ENCODE measurements at places on chromosomes 3 and 15.

DNA sequence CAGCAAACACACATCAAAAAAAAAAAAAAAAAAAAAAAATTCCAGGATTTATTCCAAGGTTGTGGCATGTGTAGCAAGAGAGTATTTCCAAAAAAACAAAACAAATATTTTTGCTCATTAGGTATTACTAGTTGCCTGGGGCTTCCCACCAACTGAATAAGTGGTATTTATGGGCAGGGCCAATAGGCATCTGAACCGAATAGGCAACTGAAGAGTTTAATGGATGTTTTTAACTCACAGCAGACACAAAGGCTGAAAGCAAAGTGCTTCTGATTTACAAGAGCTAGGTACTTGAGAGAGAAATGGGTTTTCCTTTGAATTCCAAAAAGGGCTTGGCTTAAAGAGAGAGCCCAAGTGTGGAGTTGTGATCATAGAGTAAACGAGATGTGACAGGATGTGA lies 21.4 kb downstream of the EIF4E3 start:
- no peak for DNase-seq

DNA sequence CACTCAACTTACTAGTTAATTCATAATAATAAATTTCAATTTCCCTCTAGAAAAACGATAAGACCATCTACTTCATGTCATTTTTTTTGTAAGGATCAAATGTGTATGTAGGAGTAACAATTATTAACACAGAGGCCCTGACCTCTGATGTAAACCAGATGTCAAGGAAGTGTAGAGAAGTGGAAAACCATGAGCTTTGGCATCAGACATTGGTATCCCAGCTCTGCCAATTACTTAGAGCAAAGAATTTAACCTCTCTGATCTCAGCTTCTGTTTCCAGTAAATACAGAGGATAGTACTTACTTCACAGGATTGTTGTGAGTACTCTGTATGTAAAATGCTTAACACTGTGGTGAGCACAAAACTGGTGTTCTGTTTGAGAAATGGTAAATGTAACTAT lies 17.5 kb downstream of the AQR start:
- no peak for DNase-seq

- peak; percentile 97 for DNase-seq
Observed at GRCh38 chr3:197599089-197599765, 43.5 kb upstream of the BDH1 start.

- no peak for DNase-seq
Observed at GRCh38 chr3:125310623-125311081, 64.5 kb downstream of the ZNF148 start.

DNA sequence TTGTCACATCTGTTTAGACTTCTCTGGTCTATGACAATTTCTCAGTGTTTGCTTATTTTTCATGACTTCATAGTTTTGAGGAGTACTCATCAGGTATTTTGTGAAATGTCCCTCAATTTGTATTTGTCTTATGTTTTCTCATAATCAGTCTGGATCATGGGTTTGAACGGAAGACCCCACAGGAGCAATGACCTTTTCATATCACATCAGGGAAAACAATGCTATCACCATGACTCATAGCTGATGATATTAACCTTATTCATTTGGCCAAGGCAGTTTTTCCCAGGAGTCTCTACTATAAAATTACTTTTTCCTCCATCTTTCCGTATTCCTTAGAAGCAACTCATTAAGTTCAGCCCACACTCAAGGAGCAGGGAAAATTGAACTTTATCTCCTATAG lies 32.7 kb downstream of the AADACL2 start:
- no peak for DNase-seq

DNA sequence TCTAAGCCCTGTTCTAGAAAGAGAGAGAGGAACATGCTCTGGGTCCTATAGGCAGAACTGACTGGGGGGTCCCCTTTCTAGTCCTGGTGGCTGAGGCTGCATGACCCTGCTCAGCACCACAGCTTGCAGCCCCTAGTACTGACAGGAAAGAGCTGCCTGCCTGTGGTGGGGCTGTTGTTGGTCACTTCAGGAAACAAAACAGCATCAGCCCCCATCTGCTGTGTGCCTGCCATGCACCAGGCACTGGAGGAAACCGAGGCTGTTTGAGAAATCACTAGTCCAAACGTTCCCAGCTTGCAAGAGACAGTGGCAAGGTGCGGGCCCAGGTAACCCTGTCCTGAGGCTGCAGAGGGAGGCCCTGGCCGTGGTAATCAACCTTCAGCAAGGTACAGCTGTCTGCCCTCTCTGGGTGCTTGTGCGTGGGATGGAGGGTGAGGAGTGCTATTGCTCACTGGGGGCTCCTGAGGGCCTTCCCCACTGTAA lies 90.6 kb downstream of the IQSEC1 start:
- DNase-seq = no peak

- peak; percentile 97 for DNase-seq
Observed at GRCh38 chr3:124772081-124772831, 42.0 kb downstream of the UMPS start.

DNA sequence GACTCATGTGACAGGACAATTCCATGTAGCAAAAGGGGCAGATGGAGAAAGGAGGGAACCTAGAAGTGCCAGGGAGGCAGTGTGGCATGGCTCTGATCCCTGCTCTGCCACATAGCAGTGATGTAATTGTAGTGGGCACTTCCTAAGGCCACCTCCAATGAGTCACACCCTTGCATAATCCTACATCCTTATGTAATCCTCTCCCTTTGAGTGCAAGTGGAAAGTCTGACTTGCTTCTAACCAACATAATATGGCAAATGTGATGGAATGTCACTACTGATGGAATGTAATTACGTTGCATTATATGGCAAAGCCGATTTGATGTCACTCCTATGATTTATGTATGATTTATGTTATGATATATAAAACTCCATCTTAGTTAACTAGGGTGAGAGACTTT lies 72.9 kb upstream of the ATP2C1 start:
- peak; percentile 30 for DNase-seq

- no peak for DNase-seq
Observed at GRCh38 chr3:106745344-106746168, 631.7 kb upstream of the CCDC54 start.

GRCh38 chr15:53830707-53831386 lies 71.4 kb upstream of the WDR72 start:
- no peak for DNase-seq

DNA sequence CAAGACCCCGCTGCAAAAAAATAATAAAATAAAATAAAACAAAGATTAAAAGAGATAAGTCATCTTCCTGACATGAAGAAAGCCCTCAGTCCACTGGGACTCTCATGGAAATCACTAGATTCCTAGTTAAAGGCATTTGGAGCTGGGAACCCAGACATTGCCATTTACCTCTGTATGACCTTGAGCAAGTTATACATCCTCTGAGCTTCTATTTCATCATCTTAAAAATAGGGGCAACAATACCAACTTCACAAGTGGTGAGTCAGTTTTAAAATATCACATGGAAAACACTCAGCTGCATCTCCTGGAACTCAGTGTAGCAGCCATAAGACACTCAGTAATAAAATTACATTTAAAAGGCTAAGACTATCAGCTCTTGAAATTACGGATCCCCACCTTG lies 334.8 kb downstream of the ERC2 start:
- no peak for DNase-seq

GRCh38 chr3:126121632-126122031 lies 37.7 kb upstream of the SLC41A3 start:
- no peak for DNase-seq

DNA sequence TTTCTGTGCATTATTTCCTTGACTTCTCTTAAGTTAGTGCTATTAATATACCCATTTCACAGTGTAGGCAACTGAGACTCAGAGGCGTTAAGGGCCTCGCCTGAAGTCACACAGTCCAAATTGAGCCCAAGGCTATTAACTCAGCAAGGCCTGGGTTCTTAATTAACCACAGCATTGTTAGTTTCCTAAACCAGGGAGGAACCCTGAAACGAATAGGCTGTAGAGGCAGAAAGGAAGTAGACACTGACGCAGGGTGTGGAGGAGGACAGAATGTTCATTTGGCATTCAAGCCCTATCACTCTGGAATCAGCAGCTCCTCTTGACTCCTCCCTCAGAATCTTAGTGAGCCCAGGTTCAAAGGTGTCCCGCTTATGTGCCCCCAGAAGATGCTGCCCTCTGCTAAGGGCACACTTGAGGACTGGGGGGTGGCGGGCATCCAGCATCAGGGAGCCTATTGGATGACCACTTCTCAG lies 13.9 kb downstream of the ARHGEF3 start:
- no peak for DNase-seq

GRCh38 chr15:47924381-47924780 lies 196.4 kb upstream of the SLC24A5 start:
- DNase-seq = no peak

GRCh38 chr15:22974745-22975144 lies 5.4 kb downstream of the CYFIP1 start:
- no peak for DNase-seq

GRCh38 chr3:111476701-111477100 lies 65.3 kb upstream of the CD96 start:
- DNase-seq = no peak

GRCh38 chr3:65665915-65666314 lies 372.8 kb downstream of the MAGI1 start:
- DNase-seq = no peak

DNA sequence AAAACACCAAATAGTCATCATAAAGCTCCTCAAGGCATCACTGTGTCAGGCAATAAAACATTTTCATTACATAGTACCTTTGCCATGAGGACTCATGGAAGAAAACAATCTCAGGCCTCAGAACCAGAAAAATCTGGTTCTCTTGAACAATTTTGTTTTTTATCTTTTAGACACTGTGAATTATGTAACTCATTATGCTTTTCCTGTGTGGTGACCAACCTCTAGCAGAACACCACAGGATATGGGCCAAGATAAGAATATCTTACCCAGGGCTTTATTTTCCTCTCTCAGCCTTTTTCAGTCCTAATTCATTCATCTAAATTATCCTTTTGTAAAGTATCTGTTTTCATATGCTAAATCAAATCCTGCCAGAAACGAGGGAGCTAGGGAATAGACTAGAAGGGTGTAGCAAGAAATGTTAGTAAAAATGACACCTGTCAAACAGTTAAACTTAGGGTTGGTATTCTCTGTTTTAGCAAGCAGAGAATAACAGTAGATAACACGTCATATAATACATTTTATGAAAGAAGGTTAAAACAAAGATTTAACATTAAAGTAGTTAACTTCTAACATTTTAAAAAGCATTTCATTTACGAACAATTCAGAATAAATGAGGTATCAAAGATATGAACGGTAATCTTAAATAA lies 111.1 kb downstream of the FBXL22 start:
- no peak for DNase-seq

GRCh38 chr3:12910356-12911099 lies 69.2 kb upstream of the RPL32 start:
- no peak for DNase-seq

DNA sequence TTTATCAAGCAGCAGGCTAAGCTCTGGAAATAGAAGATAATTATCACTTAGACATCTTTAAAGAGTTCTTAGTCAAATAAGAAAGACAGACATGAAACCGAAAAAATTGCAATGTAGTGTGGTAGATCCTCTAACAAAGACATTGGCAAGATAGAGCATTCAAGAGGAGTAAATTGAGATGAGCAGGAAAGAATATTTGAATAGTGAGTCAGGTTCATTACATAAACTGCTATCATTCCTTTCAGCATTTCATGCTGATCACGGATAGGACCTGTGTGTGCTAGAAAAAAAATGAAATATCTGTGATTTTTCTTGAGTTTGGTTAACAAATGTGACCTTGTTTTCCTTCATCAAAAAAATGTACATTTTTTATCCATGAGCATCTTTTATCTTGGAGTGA lies 460.9 kb downstream of the OTOL1 start:
- DNase-seq = no peak

GRCh38 chr3:14434126-14434497 lies 31.7 kb downstream of the SLC6A6 start:
- DNase-seq = no peak

GRCh38 chr3:160738048-160738447 lies 18.0 kb upstream of the PPM1L start:
- DNase-seq = no peak

- DNase-seq = peak; percentile 5
Observed at GRCh38 chr3:64188810-64189560, 36.3 kb downstream of the PRICKLE2 start.

GRCh38 chr3:23108451-23109057 lies 94.6 kb upstream of the UBE2E2 start:
- DNase-seq = no peak

DNA sequence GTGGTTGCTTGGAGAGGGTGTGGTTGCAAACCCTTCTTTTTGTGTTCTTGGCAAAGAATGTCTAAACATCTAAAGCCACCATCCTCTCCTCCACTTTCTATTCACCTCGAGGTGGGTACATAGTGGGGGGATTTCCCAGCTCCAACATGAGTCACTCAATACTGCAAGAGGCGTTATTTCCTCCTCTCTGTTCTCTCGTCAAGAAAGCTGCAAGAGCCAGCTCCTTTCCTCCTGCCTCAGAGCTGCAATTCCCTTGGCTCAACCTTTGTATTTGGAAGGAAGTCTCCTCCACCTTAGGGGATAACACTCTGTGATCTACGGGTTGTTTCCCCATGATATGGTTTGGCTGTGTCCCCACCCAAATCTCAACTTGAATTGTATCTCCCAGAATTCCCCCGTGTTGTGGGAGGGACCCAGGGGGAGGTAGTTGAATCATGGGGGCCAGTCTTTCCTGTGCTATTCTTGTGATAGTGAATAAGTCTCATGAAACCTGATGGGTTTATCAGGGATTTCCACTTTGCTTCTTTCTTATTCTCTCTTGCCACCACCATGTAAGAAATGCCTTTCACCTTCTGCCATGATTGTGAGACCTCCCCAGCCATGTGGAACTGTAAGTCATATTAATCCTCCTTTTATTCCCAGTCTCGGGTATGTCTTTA lies 138.4 kb downstream of the PLCL2 start:
- DNase-seq = no peak

- no peak for DNase-seq
Observed at GRCh38 chr3:174651951-174652350, 207.2 kb upstream of the NAALADL2 start.

DNA sequence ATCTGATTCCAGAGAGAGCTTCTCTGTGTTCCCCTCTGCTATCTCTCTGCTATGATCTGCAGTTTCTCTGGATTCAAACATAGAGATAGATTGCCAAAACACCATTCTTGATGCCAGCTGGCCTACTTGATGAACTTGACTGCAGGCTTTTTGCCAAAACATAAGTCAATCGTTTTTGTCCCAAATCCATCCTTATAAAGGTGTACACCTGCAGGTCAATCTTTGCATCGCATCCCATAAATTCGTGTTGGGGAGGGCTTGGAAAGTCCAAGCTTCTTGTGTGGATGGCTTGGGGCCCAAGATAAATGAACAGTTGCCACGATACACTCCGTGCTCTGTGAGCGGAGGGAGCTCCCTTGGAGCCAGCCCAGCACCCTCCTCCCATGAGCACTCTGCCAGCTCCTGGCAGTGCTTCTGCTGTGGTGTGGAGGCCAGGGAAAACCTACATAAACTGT lies 2.7 kb downstream of the CERS3 start:
- DNase-seq = no peak

GRCh38 chr3:151268267-151269235 lies 9.8 kb downstream of the P2RY14 start:
- no peak for DNase-seq

DNA sequence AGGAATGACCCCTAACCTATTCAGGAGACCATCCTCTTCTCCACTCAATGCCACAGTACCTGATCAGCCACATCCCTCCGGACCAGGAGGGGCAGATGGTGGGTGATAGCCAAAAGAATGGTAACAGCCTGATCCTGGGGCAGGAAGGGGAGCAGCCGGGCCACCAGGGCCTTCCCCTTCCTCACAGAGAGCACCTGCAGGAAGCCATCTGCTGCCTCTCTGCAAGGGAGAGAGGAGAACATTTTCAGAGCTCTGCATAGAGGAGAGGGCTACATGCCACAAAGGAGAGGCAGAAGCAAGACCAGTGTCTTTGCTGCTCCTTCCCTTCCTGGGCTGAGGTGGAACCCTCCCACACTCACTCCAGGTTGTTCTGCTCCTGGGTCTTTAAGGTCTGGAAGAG lies 5.5 kb upstream of the SPG11 start:
- no peak for DNase-seq

All from SJCRH30 (cell line).